ENCODE measurements at places on chromosomes 12 and 14. TPM values are rescaled to one million over a fixed set of nuclear protein-coding genes. Genes with fewer than 3 reads are reported as not detected.

- no peak for DNase-seq
Observed at GRCh38 chr12:69578283-69578682, 7.0 kb upstream of the CCT2 start.

DNA sequence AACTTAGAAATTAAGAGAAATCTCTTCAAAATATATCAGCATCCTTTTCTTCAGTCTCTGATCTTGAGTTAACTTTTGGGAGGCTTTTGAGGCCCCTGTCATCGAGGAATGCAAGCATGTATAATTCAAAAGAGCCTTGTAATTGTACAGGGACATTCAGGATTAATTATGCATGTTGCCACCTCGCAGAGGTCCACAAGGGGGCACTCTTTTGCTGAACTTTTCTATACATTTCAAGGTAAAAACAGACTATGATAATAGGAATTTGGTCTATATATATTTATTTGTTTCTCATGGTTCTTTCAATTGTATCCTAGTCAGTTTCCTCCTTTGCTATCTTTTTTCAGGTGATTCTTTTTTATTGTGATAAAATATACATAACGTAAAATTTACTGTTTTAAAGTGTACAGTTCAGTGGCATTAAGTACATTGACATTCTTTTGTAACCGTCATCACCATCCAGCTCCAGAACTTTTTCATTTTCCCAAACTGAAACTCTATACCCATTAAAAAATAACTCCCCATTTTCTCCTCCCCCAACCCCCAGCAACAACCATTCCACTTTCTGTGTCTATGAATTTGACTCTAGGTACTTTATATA, 47.0 kb upstream of the SLC2A13 start:
- DNase-seq, result peak; percentile 41

Gene TAS2R31
- total RNA-seq, result 2.0 TPM

Gene KRT6A
- 4,990 TPM for total RNA-seq

GRCh38 chr12:46579474-46579873, 206.9 kb upstream of the SLC38A2 start:
- DNase-seq, result no peak

Gene TAS2R9
- total RNA-seq, result not detected

- DNase-seq, result peak; percentile 19
Observed at GRCh38 chr14:53295985-53296582, 143.0 kb upstream of the DDHD1 start.

GRCh38 chr12:123398550-123399254, 14.8 kb downstream of the KMT5A start:
- DNase-seq, result no peak

All from mammary epithelial cell (primary cell).